ENCODE measurements at places on chromosomes 6 and 20.

DNA sequence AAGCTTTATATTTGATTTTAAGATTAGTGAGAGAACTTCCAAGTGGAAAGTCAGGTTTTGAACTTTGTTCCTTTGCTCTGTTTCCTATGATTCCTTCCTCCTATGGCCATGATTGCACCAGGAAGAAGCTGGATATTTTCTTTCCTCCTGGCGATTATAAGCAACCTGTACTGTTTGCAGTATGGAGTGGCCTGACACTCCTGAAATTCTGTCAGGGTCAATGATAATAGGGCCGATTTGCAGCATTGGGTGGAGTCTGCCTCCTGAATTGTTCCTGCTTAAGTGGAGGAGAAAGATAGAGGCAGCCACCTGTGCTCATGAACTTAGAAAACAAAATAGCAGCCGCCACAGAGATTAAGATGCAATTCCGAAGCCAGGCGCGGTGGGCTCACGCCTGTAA, 9.8 kb upstream of the FAM217A start:
- no peak for DNase-seq

DNA sequence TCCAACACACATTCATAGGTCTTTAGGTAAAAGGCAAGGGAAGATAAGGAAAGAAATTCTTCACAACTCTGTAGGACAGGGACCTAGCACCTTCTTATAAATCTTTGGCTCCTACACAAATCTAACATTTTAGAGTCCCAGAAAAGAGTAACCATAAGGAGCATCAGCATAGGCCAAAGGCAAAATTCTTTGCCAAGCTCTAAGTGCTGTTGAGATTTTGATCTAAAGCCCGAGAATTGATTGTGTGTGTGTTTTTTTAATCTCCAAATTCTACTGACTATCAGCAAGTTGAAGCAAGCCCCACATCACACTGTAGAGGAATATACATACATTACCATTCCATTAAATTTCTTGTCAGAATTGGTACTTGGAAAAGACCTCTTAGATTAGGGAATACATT, 233.6 kb downstream of the BTBD9 start:
- DNase-seq: no peak

- no peak for DNase-seq
Observed at GRCh38 chr6:19833947-19834346, 3.2 kb upstream of the ID4 start.

- peak; percentile 69 for DNase-seq
Observed at GRCh38 chr20:17538517-17539170, 7.5 kb upstream of the BFSP1 start.

- no peak for DNase-seq
Observed at GRCh38 chr6:33719326-33719987, 8.0 kb upstream of the UQCC2 start.

- DNase-seq: peak; percentile 68
Observed at GRCh38 chr6:33589731-33590530, 9.9 kb upstream of the BAK1 start.

GRCh38 chr20:47243532-47244305, 112.8 kb downstream of the ZMYND8 start:
- DNase-seq: no peak

DNA sequence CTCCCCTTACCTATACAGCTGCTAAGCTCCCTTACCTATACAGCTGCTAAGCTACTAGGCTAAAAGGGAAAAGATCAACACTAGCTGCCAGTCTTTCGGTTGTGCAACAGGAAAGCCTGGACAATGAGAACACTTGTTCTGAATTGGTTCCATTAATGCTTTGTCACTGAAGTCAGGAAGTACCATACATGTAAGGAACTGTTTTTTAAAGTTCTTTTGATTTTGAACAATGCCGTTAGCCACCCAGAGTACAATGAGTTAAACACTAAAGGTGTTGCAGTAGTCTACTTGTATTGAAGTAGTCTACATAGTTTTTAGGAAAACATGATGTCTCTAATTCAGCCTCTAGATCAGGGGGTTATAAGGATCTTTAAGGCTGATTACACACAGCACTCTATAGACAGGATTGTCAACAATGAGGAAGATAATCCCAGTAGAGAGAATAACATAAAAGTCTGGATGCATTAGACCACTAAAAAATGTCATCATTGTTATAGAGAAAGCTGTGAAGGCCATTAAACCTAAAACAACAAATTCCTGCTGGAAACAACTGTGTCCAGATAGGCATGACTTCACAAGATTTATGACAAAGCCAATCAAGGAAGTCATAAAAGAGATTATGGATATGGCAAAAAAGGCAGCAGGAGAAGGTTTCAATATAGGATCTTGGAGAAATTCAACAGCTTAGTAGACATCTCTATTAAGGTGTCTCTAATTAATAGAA, 306.3 kb downstream of the PHF3 start:
- no peak for DNase-seq

- no peak for DNase-seq
Observed at GRCh38 chr6:40499215-40499614, 87.9 kb downstream of the LRFN2 start.

- no peak for DNase-seq
Observed at GRCh38 chr6:110448846-110449540, 27.4 kb downstream of the SLC22A16 start.

GRCh38 chr6:134764741-134765140, 185.2 kb downstream of the ALDH8A1 start:
- DNase-seq: no peak

DNA sequence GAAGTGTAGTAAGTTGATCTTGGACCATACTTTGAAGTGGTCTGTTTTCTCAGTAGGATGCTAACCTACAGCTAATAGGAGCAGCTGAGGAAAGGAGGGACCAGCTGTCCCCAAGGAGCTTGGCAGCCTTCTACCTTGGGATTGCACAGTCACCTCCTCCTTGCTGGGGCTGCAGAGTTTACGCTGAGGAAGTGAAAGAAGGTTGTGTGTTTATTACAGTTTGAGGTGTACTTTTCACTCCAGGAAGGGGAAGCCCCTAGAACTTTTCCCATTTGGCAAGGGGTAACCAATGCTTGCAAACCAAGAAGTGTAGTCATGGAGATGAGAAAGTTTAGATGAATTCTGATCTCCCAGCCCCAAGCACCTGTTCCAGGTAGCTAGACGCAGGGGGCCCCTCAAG, 58.8 kb downstream of the BMP6 start:
- no peak for DNase-seq

- no peak for DNase-seq
Observed at GRCh38 chr6:70412252-70413113, 825 bp upstream of the FAM135A start.

DNA sequence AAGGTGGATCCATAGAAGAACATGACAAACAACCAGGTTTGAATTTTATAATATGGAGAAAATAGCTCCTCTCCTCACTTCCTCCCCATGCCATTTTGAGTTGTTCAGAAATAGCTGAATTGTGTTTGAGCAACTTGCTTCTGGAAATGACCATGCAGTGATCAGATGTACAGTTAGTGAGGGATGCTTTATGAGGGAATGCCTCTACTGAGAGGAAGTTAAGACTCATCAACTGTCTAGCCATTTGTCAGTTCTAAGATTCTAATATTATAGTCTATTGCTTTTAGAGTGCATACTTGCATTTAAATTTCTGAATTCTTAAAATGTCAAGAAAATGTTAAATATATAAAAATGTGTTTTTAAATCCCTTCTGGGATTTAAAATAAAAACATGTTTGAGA, 3.8 kb downstream of the LAMA2 start:
- no peak for DNase-seq

DNA sequence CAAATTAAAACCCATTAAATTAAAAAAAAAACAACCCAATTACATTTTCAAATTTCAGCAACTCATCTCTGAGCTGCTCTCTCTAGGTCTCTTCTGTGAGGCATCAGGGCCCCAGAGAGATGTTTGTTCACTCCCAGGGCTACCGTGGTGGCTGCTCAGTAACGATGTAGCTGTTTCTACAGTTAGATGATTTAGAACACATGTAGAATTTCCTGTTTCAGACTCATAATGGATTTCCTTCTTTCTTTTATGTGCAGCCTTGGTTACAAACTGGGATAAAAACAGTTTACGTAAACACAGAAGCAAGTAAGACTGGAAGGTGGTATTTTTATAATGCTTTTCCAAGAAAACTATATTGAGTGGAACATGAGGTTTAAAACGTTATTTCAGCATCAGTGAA, 116.1 kb upstream of the CCN2 start:
- no peak for DNase-seq

DNA sequence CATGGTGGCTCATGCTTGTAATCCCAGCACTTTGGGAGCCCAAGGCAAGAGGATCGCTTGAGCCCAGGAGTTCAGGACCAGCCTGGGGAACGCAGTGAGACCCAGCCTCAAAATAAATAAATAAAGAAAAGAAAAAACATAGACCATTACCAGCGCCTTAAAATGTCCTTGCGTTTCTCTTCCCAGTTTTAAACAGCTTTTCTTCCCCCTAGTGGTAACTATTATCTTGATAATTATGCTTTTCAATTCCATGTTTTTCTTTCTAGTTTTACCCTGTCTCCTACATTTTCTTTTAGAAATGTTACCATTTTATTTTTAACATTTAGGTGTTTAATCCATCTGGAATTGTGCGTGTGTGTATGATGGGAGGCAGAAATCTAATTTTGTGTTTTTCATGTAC, 24.4 kb downstream of the DNAH8 start:
- no peak for DNase-seq

DNA sequence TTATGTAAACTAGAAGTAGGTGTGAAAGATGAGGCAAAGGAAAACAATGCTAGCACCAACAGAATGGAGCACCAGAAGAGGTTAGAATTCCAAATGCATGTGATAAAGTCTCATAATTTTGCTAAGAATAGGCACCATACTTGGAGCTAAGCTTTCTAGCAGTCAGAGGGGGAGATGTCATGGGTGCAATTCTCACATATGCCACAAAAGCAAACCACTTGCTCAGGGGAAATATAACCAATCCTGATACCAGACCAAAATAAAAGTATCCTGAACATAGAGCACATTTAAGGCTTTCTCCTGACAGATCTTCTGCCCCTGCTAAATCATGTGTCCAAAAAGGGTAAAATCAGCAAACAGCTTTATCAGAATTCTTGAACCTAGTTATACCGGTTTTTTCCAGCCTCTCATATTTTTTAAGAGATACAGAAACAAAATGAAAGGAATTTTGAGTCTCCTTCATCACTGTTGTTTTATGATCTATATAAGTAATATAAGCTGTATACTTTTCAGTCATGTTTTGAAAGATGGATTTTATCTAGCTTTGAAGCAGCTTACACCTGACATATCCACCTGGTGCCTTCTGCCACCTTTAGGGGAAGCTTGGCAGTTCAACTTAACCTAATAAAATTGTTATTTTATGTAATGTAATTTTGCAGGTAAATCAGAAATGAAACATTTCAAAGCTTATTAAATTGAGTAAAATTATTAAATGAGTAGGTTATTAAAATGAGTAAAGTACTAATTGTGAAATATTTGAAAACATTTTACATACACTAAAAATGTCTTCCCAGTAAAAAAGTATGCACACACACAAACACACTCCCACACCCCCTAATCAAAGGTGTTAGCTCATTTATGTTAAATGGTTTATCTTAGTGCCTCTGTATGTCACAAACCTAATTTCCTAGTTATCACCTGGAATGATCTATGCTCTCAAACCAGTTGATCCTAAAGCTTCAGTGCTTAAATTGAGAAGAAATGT, 2.8 kb downstream of the SPO11 start:
- DNase-seq: peak; percentile 26

DNA sequence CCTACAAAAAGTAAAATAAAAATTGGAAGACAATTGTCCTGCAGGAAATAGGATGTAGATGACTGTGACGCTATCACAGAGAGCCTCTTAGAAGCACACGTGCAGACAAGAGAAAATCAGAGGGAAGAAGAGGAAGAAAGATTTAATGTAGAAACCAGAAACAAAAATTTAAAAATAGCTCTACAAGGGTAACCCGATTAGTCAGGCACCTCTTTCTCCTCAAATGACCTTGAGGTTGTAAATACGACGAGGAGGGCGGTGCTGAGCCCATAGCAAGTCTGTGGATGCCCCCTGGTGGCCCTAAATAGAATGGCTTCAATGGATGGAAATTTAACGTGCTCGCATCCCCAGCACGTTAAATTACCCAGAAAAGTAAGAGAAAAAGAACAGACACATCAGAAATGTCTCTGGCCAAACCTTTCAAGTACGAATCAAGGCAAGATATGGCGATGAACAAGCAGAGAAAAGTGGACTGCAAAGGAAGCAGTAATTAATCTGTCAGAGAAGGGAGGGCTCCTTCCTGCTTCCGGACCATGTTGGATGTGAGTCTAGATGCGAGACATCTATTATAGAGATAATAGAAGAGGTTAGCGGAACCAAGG, 4.2 kb upstream of the PRPH2 start:
- peak; percentile 79 for DNase-seq

GRCh38 chr20:43461894-43462659, 4.4 kb downstream of the SRSF6 start:
- DNase-seq: no peak

DNA sequence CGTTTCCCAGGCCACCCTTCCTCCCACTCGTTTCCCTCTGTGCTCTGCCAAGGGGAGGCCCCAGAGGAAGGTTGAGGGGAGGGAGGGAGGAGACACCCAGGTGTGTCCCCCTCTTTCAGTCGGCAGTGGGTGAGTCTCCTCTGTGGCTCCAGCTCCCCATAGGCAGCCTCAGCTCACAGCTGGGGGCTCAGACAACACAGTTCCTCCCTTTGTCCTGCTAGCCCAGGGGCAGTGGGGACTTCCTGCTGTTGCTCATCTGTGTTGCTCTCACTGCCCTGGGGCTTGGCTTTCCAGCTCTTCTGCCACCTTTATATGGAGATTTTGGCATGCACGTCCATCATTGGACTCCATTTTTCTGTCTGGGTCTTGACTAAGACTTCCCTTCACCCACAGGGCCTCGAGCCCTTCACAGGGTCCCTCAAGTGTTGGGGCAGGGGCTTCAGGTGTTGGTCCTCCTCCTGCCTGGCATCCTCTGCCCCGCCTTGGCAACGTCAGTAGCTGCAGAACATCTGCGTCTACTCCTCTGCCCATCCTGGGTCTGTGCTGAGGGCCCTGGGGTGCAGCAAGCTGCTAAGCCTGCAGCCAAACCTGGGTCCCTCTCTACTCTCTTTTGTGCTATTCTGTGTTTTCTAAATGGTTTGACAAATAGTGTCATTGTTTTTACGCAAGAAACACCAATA, 190.6 kb upstream of the PMEPA1 start:
- no peak for DNase-seq

- no peak for DNase-seq
Observed at GRCh38 chr6:169217972-169218371, 35.7 kb downstream of the THBS2 start.

GRCh38 chr6:150118627-150119026, 24.2 kb upstream of the PPP1R14C start:
- no peak for DNase-seq

GRCh38 chr6:13453771-13454251, 33.6 kb downstream of the GFOD1 start:
- DNase-seq: peak; percentile 6

DNA sequence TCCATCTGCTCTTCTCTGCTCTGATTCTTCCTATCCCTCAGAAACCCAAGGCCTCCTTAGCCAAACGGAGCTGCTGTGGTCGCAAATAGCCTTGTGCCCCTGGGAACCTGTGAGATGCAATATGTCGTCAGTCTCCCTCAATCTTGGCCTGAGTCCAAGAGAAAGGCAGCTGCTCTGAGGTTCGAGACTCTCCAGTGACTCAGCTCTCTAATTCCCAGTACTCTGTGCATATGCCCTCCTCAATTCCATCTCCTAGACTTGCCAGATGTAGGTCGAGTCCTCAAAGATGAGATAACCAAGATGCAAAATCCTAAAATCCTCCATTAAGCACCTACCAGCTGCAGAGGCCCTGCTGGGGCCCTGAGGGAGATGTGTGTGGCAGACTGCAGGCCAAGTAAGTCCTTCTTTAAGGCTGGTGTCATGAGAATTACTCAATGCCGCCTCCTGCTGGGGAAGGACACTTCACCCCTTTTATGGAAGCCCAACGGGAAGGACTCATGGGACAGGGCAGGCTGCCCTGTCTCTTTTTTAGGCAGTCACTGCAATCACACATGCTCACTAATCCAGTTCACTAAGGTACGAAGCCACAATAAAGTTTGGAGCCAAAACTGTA, 28.5 kb downstream of the C6orf15 start:
- DNase-seq: peak; percentile 67
